B cell (primary cell): ENCODE measurements at places on chromosomes 5 and 9. TPM values are rescaled to one million over a fixed set of nuclear protein-coding genes. Genes with fewer than 3 reads are reported as not detected.

Gene CERCAM
- total RNA-seq = 3.4 and 3.8 TPM in 2 replicates

Gene IFNE
- not detected in 2 replicates for total RNA-seq

Gene TAF11L10
- total RNA-seq = not detected in 2 replicates

Gene LAMC3
- 0.25 and 0.29 TPM in 2 replicates for total RNA-seq

Gene C6
- total RNA-seq = not detected in 2 replicates

Gene TMEM232
- 2.9 and 6.1 TPM in 2 replicates for total RNA-seq

Gene ARSI
- 0.10 TPM in 1 of 2 replicates, not detected in the other for total RNA-seq

Gene TERT
- total RNA-seq = 0.10 and 0.39 TPM in 2 replicates

Gene FOXD4L4
- 0.90 and 1.1 TPM in 2 replicates for total RNA-seq

Gene SNCB
- not detected in 2 replicates for total RNA-seq

Gene DIPK1B
- 9.2 and 9.6 TPM in 2 replicates for total RNA-seq

Gene MAPK9
- 39.7 and 40.4 TPM in 2 replicates for total RNA-seq

Gene PCDHB2
- total RNA-seq = not detected in 2 replicates

Gene NR5A1
- not detected in 2 replicates for total RNA-seq

Gene PCAT7
- total RNA-seq = not detected in 2 replicates

Gene ADAMTS19
- not detected in 2 replicates for total RNA-seq

Gene CDKN2B-AS1
- 2.5 and 3.2 TPM in 2 replicates for total RNA-seq

Gene F2R
- total RNA-seq = 0.97 and 1.4 TPM in 2 replicates

Gene TXNDC8
- not detected in 2 replicates for total RNA-seq

Gene GKAP1
- total RNA-seq = 21.6 and 23.1 TPM in 2 replicates

Gene DMRT3
- not detected in 2 replicates for total RNA-seq

Gene PCDHB10
- total RNA-seq = not detected in 2 replicates

Gene EQTN
- total RNA-seq = 0.95 TPM in 1 of 2 replicates, not detected in the other

Gene ANKDD1B
- total RNA-seq = 0.87 and 1.1 TPM in 2 replicates

Gene FOXD4L5
- total RNA-seq = 0.79 and 1.0 TPM in 2 replicates

Gene SPATA31A5
- not detected in 2 replicates for total RNA-seq

Gene PCDHA4
- total RNA-seq = not detected in 2 replicates

Gene PHF24
- total RNA-seq = not detected in 2 replicates

Gene ISOC1
- 10.3 and 10.6 TPM in 2 replicates for total RNA-seq

Gene FOXD4
- 0.89 and 1.4 TPM in 2 replicates for total RNA-seq

Gene SURF2
- 16.9 and 17.1 TPM in 2 replicates for total RNA-seq

Gene CCL27
- not detected in 2 replicates for total RNA-seq

Gene GCNT4
- total RNA-seq = not detected in 2 replicates

Gene MEGF9
- total RNA-seq = 11.3 and 11.6 TPM in 2 replicates

Gene SIL1
- total RNA-seq = 17.9 and 19.8 TPM in 2 replicates

Gene SUSD3
- 38.3 and 41.0 TPM in 2 replicates for total RNA-seq

Gene GABRB2
- 0.05 and 0.15 TPM in 2 replicates for total RNA-seq

Gene DMGDH
- 0.47 and 0.87 TPM in 2 replicates for total RNA-seq

Gene PCDHB12
- not detected in 2 replicates for total RNA-seq

Gene IRGM
- total RNA-seq = 1.3 and 1.6 TPM in 2 replicates

Gene PDE6A
- not detected in 2 replicates for total RNA-seq

Gene SLC36A3
- total RNA-seq = not detected in 2 replicates

Gene ADRA1B
- not detected in 2 replicates for total RNA-seq

Gene SPINK4
- total RNA-seq = not detected in 2 replicates

Gene SLC23A1
- 5.8 and 6.4 TPM in 2 replicates for total RNA-seq

Gene PTTG1
- 7.5 and 8.1 TPM in 2 replicates for total RNA-seq

Gene ZNF484
- 22.7 and 22.9 TPM in 2 replicates for total RNA-seq

Gene CARD6
- total RNA-seq = 2.0 and 2.7 TPM in 2 replicates

Gene MYOT
- total RNA-seq = not detected in 2 replicates

Gene PDLIM4
- not detected in 2 replicates for total RNA-seq

Gene GABRA1
- total RNA-seq = not detected in 2 replicates

Gene FAM200C
- total RNA-seq = 1.3 TPM in 2 replicates

Gene CHSY3
- total RNA-seq = not detected in 2 replicates

Gene ADAMTSL2
- not detected in 2 replicates for total RNA-seq

Gene CER1
- not detected in 2 replicates for total RNA-seq

Gene KCNIP1
- not detected in 2 replicates for total RNA-seq
